ENCODE measurements at places on chromosomes 1 and 21.

DNA sequence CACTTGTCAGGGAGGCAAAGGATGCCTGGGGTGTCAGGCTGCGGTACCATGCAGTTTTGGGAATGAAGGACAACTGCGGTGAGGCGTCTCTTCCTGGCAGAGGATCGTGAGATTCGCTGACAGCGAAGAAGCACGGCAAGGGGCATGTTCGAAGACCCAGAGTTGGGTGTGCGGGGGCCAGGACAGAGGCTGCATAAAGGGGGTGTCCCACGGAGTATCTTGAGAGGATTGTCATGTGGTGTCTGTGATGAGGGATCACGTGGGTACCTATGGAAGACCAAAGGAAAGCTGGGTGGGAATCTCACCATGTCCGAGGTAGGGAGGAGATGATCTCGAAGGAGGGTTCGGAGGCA, 372 bp downstream of the SLC25A44 start:
- DNase-seq = no peak

GRCh38 chr1:210489491-210489890, 160.8 kb downstream of the HHAT start:
- no peak for DNase-seq

DNA sequence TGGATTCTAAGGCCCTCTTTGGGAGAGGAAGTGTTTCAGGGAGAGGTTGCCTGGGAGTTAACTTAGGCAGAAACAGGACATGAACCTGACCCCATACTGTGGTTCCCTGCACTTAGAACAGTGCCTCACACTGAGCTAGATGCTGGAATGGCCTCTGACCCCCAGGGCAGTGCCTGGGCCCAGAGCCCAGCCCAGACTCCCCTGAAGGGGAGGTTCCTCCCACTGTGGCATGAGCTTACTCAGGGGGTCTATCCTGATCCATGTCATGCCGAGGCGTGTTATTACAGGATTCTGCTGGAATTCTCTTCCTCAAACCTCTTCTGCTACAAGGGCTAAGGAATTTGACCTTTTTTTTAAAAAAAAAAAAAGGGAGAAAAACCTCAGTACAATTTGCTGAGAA, 72.2 kb downstream of the MRPL37 start:
- DNase-seq = no peak

- peak; percentile 42 for DNase-seq
These were observed 3.0 kb downstream of the AURKAIP1 start for GRCh38 chr1:1371746-1372711.

DNA sequence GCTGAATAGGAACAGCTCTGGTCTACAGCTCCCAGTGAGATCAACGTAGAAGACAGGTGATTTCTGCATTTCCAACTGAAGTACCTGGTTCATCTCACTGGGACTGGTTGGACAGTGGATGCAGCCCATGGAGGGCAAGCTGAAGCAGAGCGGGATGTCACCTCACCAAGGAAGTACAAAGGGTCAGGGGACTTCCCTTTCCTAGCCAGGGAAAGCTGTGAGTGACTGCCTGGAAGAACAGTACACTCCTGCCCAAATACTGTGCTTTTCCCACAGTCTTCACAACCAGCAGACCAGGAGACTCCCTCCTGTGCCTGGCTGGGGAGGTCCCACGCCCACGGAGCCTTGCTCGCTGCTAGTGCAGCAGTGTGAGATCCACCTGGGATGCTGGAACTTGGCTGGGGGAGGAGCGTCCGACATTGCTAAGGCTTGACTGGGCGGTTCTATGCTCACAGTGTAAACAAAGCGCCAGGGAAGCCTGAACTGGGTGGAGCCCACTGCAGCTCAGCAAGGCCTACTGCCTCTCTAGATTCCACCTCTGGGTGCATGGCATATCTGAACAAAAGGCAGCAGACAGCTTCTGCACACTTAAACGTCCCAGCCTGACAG, 14.7 kb downstream of the CR1L start:
- no peak for DNase-seq

GRCh38 chr1:205965036-205965884, 22.0 kb upstream of the SLC26A9 start:
- no peak for DNase-seq

- no peak for DNase-seq
These were observed 620.0 kb upstream of the B3GALT2 start for GRCh38 chr1:193806079-193807048.

DNA sequence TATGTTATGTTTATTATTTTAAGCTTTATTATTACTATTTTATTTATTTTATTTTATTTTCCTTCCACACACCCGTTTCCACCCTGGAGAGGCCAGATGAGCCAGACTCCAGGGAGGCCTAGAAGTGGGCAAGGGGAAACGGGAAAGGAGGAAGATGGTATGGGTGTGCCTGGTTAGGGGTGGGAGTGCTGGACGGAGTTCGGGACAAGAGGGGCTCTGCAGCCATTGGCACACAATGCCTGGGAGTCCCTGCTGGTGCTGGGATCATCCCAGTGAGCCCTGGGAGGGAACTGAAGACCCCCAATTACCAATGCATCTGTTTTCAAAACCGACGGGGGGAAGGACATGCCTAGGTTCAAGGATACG, 468 bp upstream of the MX1 start:
- no peak for DNase-seq

DNA sequence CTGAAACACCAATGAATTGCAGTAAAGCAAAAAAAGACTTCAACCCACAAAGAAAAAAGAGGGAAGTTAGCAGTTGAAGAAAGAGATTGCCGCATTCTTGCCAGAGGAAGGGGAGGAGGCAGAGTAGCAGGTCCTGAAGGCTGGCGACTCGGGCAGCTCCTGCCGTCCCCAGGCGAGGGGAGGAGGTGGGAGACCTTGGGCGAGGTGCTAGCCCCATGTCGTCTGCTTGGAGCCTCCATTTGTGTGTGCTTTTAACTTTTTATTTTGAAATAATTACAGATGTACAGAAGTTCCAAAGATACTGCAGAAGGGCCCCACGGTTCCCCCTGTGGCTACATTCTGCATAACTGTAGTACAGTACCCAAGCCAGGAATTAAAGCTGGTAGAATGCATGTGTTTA, 6.7 kb downstream of the TRPM2 start:
- peak; percentile 91 for DNase-seq

DNA sequence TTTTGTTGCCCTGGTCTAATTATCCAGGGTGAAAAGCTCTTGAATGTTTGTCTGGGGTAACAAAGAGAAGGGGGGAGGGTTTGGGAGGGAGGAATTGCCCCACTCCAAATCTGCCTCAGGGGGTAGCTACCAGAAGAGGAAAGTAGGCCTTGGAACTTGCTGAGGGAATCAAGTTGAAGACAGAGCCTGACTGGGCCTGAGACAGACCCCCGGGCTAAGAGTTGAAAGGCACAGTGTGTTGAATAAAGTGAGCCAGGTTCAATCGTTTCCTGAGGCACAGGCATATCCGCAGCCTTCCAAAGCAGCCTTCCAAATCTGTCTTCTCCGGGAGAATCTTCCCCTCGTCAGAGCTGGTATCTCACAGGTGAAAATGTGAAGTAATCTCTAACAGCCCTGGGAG, 96.6 kb downstream of the LRIG2 start:
- DNase-seq = no peak

GRCh38 chr1:53328009-53328461, at the start of gene LRP8:
Gene LRP8 (minus strand): TSS chr1:53328070. CDS start chr1:53327912, 158 bp downstream.
- peak; percentile 68 for DNase-seq

DNA sequence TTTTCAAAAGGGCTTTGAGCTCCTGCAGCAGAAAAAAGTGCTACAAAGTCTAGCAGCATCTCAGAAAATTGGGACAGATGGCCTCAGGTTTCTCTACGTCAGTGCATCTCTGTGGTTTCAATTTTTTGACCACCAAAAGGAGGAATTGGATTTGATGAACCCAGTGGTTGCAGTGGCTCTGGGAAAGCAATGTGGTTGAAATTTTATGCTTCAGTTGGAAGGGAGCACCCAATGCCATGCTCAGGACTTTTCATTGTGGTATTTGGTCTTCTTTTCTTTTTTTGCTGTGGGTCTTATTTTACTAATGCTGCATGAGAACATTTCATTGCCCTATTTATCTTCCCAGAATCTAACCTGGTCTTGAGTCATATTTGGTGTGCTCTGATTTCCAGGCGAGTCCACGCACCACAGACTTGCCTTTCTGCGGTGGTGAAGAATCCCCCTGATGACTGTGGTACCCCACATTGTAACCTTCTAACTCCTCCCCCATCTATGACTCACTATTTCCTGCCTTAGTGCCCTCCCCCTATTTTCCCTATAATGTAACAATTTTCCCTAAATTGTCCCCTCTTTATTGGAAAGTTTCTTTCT, 56.7 kb downstream of the S1PR1 start:
- DNase-seq = no peak

DNA sequence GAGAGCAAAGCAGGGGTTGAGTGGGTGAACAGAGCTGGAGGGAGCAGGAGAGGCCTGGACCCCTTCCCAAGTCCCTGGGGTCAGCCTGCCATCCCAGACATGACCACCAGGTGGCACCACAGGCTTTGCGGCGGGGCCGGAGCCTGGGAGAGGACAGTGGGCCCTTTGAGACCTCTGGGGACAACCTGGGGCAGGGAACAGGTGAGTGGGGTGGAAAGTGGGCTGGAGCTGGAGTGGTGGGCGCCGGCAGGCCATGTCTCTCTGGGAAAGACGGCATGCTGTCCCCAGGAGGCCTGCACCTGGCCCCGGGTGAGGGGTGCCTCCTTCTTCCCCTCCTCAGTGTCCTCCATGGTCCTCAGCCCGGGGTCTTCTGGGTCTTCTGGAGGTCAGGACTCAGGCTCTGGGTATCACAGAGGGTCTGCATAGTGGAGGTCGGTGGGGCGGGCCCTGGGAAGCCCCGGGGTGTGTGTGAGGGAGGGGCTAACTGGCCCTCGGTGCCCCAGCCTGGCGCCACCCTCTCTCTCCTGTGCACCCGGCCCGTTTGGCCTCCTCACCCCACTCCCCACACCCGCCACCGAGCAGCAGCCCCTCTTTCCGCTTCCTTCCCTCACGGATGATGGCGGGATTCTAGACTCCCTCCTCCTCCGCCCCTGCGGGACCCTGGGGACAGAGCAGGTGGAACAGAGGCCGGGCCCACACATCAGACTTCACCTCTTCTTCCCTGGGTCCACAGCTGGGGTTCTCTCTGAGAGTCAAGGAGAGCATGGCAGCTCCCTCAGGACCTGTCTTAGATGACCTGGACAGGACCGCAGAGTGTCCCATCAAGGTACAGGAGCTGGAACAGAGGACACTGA, 28.5 kb upstream of the PKP1 start:
- DNase-seq = no peak
